ENCODE measurements at places on chromosomes 1 and 21.

DNA sequence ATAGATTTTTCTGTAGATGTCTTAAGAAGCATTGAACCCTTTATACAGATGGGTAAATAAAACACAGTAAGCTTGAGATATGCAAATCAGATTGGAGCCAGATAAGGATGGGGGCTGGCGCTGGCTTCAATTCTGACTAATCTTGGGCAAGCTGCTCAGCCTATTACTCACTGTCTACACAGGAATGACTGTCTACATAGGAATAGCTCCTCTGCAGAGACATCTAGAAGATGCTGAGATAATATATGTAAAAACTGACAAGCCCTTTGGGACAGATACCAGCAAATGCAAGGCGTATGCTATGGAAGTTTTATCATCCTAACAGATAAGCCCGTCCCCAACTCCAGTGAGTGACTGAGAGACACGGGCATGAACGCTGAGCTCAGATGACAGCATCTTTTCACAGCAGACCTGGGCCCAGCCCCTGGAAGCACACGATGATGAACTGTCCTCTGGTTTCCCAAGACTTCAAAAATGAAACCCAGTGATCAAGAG, 1.7 kb downstream of the CLDN14 start:
- DNase-seq, result no peak

DNA sequence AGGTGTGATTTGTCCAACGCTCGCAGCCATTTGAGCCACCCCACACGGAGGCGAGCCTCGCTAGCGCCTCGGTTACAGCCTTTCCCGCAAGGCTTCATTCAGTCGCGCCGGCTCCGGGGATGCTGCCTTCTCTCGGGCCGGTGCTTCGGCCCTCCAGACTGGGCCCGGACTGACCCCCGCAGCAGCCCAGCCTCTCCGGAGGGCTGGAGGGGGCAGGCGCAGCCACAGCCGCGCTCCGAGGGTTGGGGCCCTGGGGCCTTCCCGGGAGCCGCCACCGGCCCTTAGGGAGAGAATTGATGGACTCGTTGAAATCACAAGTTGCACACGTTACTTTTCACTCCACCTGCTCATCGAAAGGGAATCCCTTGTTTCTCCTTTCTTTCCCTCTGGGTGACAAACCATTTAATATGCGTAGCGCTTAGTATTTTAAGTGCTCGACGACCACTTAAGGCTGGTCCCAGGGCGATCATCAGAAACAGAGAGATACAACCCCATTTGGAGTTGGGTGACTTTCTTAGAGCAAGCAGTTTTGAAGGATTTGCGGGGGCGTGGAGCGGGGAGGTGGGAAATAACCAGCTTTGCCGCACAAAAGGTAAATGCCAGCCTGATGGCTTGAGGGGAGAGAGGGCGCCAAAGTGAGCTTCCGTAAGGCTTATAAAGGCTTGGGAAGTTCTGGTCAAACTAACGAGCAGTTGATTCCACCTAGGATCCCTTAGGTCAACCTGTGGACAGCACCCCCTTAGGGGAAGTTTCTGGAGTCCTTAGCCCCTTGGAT, 24.6 kb upstream of the ENAH start:
- DNase-seq, result no peak

DNA sequence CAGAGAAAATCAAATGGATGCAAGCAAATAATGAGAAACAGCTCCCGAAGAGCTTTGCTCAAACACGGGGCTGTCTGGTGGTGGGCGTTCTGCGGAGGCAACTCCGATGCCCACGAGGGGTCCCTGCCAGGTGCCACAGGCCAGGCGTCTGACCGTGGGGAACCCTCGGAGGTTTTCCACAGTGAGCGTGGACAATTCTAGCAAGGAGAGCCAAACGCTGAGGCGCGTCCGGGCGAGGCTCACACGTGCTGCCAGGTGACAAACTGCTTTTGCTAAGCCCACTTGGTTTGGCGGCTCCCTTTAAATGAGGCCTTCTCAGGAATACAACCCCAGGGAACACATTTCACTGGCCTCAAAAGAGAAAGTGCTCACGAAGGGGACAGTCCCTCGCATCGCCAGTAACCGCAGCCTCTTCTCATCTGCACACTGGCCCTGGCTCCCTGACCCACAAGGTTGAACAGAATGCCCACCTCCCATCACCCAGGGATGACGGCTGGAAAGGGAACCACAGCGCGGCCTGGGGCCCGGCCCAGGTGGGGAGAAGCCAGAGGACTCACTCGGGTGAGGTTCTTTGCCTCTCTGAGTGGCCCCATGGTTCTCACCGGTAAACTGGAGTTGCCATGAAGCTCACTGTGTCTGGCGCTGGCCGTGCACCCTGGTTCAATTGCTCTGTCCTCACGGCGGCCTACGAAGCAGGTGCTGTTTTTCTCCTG, 97.4 kb downstream of the PRDM16 start:
- DNase-seq, result no peak

DNA sequence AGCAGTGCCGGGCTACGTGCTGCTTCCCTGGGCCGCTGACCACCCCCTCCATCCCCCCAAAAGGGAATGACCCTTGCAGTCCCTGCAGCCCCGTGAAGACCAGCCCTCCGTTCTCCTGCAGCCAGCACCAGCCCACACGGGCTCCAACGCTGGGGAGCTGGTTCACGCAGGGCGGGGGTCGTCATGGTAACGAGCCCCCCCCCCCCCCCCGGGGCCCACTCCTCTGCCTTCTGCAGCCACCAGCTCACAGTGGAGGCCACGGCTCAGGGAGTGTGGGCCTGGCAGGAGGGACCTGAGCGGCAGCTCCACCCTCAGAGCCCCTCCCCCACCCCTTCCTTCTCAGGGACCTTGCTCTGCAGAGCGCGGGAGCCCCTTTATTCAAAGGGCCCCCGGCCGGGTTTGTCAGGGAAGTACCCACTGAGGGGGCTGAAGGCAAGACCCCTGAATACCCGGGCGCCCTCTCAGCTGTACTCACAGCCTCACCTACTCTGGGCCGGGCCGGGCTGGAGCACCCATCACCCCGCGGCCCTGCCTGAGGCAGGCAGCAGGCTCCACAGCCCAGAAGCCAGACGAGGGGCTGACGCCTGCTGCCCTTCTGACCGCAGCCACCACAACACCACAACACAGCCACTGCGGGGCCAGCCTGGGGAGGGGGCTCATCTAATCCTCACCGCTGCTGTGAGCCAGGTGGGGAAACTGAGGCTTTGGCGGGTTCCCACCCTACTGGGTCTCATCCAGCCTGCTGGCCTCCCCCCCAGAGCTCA, 12.6 kb downstream of the MEGF6 start:
- DNase-seq, result no peak

DNA sequence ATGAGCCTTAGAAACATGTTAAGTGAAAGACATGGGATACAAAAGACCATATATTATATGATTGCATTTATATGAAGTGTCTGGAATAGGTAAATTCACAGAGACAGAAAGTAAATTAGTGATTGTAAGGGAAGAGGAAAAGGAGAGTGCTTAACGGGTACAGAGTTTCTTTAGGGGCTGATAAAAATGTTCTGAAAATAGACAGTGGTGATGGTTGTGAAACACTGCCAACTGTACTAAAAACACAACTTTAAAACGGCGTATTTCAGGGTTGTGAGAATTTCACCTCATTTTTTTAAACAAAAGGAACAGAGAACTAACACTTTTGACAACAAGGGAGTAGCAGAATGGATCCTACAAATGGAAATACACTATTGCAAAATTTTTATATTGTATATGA, 13.4 kb downstream of the COP1 start:
- DNase-seq, result no peak

DNA sequence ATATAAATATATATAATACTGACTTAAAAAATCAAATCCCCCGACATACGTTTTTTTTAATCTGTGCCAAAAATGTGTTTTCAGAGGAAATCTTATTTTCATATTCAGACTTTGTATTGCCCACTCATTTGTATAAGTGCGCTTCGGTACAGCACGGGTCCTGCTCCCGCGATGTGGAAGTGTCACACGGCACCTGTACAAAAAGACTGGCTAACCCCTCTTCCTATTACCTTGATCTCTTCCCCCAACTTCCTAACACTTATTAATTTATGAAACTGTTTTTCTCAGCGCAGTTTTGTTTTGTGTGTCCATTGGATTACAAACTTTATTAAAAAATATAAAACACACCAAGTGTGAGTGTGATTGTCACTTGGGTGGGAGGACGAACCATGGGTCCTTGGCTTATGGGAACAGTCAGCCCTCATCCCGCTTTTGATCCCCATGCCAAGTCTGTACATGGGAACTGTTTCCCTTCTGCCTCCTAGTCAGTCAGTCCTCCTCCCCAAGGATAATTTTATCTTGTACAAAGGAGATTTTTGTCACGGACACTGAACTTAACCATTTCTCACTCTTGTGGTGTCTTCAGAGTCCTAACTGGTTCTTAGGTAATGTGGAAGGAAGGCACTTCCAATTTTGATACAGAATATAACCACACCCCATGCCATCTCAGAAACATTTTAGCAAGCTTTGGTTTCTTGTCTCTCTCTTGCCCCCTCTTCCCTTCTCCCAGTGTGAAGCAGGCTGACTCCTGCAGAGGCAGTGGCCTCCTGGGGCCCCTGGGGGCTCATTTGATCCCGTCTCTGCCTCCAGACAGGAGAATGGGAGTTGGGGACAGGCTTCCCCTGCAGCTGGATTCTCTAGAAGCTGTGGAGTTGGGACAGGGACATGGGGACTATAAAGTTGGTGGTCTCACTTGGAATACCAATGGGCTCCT, 35.5 kb downstream of the ZBTB17 start:
- no peak for DNase-seq

DNA sequence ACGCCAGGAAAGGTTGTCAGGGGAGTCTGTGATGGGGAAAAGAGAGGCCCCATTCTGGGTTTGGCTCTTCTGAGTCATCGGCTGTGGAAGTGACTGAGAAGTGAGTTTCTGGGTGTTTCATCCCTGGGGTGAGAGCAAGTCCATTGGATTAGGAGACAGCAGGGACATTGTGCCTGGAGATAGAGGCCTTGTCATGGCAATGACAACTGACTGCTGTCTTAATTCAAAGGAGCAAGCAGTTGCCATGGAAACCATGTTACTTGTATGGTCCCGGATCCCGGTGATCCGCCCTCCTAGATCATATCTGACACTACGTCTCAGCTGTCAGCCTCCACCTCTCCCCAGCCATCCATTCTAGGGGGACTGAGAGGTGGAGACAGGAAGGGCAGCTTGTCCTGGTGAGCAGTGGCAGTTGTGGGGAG, 34.4 kb downstream of the KIAA0040 start:
- DNase-seq, result no peak

DNA sequence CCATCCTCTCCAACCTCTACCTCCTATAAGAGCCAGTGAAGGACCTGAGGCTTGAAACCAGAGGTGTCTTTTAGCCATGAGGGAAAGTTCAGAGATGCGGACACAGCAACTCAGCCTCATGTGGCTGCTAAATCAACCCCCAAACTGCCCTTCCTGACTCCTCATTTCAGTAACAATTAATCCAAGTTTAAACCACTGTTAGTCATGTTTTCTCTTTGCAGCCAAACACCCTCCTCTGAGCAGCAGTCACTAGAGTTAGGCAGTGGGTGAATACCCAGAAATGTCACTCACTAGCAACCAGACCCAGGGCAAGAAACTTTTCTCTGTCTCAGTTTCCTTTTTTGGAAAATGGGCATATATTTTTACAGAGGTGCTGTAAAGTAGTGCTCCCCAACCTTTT, 71.2 kb downstream of the KCNJ15 start:
- DNase-seq, result no peak

GRCh38 chr1:40593449-40594186, 62.2 kb downstream of the ZNF684 start:
- DNase-seq, result no peak

- no peak for DNase-seq
Observed at GRCh38 chr1:238652346-238652968, 733.9 kb upstream of the CHRM3 start.

DNA sequence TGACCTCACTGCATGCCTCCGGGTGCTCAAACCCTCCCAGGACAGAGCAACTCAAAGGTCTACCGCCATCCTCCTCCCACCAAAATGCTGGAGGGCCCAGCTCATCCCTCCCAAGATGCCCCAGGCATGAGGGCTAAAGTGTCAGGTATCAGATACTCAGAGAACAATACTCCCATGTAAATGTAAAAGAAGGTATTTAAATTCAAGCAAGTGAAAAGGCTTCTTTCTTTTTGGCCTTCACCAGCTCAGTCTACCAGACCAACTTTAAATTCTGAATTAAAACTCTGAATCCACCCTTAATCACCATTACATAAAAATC, 3.0 kb downstream of the PARP1 start:
- DNase-seq, result no peak

- DNase-seq, result no peak
Observed at GRCh38 chr1:119083980-119084379, 56.5 kb downstream of the WARS2 start.

GRCh38 chr1:32817815-32818786, 648 bp downstream of the S100PBP start:
- no peak for DNase-seq

GRCh38 chr1:108892356-108893140, 15.8 kb downstream of the GPSM2 start:
- DNase-seq, result no peak

DNA sequence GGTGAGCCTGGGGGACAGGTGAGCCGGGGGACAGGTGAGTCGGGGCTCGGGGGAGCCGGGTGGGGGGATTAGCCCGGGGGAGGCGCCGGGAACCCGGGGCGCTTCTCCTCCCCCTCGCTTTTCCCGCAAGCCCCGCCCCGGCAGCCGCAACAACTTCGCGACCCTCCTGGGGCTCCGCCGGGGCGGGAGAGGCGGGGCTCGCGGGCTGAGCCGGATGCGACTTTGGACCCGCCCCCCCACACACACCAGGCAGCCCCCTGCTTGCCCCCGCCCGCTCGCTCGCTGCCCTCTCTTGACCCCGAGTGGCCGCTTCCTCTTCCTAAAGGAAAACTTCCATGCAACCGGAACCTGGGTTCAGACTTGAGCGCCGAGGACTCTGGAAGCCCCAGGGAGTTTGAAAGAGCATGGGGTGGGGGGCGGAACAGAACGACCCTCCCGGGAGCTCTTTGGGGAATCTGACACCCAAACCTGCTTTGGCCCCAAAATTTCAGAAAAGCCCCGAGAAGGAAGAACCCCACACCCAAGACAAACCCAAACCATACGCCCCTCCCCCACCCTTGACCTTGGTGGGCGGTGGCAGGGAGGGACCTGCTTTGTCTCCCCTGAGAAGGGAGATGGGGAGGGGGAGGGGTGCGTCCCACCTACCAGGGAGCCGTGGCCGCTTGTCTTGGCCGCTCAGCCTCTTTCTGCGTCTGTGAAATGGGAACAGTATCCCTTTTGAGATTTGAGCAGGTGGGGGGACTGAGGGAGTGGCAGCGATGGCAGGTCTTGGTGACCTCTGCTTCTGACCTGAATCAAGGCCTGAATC, 550 bp downstream of the ARHGEF16 start:
- no peak for DNase-seq

GRCh38 chr1:38138498-38139233, 92.1 kb upstream of the POU3F1 start:
- no peak for DNase-seq

- no peak for DNase-seq
Observed at GRCh38 chr1:110111081-110111480, 1.2 kb upstream of the UBL4B start.
